ENCODE measurements at places on chromosomes 4 and X.

DNA sequence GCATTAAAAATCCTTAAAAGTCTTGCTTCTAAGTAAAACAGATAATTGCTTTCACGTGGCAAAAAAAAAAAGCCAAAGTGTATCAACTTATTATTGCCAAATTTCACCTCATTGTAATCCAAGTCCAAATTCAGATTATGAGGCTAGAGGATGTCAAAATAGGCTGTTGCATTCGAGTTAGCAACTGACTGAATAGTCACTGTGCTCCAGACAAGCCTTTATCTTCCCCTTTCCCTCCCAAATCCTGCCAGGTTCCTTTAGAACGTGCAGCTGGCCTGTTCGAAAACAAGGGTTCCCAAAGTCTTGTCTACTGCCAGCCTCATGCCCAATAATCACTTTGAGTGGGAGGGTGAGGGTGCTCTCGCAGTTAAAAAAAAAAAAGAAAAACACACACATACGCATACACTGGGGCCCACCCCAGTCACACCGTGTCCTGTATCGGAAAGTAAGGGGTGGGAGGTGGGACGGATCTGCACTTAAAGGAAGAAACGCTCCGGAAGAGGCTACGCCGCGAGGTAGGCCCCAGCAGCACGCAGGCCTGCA lies 603 bp downstream of the MAD2L1 start:
- DNase-seq, result no peak

GRCh38 chr4:85522836-85523235 lies 47.9 kb downstream of the ARHGAP24 start:
- no peak for DNase-seq

DNA sequence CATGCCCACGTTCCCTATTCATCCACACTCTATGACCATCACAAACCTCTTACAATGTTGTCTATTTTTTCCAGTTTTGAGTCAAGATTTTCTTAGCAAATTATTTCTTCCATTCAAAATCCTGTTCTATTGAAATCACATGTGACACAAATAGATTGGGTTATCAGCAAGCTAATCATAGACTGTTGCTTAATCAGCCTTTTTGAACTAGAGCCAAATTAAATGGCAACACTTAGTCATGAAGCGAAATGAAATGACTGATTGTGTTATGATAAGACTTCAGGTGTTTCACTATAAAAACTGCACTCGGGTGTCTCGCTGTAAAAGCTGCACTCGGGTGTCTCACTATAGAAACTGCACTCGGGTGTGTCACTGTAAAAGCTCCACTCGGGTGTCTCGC lies 890.0 kb upstream of the FRG1 start:
- DNase-seq, result no peak

DNA sequence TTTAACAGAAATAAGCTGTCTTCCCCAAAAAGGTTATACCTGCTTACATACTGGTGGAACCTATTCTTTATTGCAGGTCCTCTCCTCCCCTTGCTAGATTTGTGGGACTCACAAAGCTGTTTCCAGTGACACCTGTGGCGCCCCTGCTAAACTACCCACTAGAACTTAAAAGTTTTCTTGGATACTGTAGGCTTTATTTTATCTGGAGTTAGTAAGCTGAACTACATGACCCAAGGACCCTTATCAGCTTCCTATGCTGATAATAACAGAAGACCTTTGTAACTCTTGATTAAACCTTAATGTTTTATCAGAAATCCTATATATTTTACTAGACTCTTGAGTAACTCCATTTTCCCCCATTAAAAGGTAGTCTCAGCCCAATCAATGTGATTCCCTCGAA lies 32.3 kb downstream of the CLDN2 start:
- no peak for DNase-seq

- DNase-seq, result no peak
Measured at GRCh38 chrX:71111921-71112431, 599 bp upstream of the IL2RG start.

DNA sequence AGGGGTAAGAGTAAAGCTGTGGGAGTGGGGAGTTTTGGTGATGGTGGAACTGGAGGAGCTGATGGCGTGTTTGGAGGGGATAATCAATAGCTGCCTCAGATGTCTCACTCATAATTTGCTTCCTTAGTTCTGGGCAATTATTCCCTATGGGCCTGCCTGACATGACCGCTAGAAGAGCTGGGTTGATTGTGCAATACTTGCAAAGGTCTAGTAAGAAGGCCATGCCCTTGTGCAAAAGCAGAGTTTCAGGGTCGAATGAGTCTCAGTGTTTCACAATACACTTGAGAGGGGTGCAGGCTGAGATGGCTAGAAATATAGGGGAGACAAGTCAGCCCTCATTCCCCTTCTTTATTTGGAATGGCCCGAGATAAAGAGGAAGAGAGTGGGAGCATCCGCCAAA lies 858.4 kb upstream of the POU3F4 start:
- no peak for DNase-seq

- no peak for DNase-seq
Measured at GRCh38 chrX:129781134-129781672, 1.5 kb downstream of the SASH3 start.

GRCh38 chr4:183080372-183081115 lies 18.5 kb upstream of the WWC2 start:
- DNase-seq, result no peak

GRCh38 chr4:94828882-94829281 lies 71.1 kb downstream of the BMPR1B start:
- no peak for DNase-seq

GRCh38 chr4:184267673-184268583 lies 50.3 kb upstream of the ENPP6 start:
- no peak for DNase-seq

- no peak for DNase-seq
Measured at GRCh38 chr4:384311-385010, 46.8 kb downstream of the ZNF141 start.

DNA sequence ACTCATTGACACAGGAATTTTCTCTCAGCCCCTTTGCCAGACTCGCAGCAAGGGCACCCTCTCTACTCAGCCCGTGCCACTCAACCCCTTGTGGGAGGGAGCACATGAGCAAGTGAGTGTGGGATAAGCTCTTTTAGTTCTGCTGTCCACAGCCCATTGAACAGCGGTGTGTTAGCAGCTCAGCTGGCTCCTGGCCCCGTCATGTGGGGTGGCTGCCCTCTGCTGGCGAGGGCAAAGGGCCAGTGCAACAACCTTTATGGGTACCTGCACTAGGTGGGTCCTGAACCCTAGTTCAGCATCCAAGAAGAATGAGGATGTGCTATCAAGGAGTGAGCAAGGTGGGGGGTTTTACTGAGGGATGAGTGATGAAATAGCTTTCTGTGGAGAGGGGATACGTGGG lies 85.0 kb upstream of the ZNF81 start:
- DNase-seq, result peak; percentile 32

DNA sequence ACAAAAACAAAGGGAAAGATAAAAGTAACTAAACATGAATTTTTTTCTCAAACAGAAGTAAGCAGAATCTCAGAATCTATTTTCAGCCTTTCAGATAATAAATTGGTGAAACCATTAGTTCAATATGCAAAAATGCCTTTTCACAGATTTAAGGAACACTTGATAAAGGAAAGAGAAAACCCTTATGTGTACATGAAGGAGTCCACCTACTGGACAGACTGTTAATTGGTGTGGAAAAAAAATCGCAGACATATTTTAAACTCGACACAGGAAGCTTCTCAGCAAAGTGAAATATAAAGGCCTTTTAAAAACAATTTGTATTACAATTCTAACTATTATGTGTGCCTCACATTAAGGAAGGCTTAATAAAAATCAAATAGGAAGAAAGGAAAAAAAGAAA lies 22.3 kb downstream of the COX7B2 start:
- no peak for DNase-seq

GRCh38 chrX:88735835-88736234 lies 11.2 kb upstream of the CPXCR1 start:
- DNase-seq, result no peak

- no peak for DNase-seq
Measured at GRCh38 chr4:86717651-86718050, 123.5 kb downstream of the PTPN13 start.

DNA sequence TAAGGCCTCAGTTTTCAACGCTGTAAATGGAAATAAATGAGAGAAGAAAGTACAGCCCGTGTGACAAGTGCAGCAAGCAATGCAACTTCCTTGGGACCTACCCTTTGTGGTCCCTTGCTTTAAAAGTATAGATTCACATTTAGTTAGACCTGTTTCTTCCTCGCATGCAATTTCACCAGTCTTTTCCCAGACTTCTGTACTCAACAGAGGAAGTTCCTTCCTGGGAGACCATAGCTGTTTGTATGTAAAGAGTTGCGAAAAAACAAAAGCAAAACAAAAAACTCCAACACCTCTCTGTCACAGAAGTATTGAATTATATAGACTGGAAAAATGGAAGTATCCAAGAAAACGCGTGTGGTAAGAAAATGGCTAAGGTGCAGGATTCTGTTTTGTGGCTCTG lies 1.1 kb upstream of the IRF2 start:
- no peak for DNase-seq

DNA sequence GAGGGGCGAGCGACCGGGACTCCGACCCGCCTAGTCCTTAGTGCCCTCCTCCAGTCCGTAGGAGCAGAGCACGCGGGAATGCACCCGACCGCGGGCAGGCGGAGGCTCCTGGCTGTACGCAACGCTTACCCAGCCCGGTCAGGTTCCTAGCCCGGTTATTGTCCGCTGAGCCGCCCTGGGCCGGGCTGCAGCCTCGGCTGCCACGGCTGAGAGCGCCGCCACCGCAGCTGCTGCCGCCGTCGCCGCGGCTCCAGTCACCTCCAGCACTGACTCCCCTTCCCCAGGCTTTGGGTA lies at the start of gene AMER1:
Gene AMER1 (minus strand): TSS at position 268 of the 294 bp plus-strand sequence. CDS start 12,422 bp downstream, outside the sequence.
- DNase-seq, result no peak

DNA sequence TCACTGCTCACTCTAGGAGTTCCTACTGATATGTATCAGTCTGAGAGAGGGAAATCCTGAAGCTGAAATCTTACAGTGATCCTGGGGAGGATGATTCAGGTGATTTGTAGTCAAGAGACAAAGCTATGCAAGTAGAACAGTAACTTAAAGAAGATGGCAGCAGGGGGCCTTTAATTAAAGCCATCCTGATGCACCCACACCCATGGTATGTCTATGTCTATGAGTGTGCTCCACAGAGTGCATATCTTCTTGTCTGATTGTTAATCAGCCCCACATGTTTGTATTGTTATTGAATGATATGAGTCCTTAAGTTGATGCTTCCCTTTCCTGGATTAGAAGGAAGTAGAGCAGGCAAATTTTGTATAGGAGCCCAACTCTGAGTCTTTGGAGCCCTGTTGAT lies 78.8 kb downstream of the NHS start:
- DNase-seq, result no peak

- no peak for DNase-seq
Measured at GRCh38 chr4:146550161-146550560, 28.4 kb upstream of the SLC10A7 start.

DNA sequence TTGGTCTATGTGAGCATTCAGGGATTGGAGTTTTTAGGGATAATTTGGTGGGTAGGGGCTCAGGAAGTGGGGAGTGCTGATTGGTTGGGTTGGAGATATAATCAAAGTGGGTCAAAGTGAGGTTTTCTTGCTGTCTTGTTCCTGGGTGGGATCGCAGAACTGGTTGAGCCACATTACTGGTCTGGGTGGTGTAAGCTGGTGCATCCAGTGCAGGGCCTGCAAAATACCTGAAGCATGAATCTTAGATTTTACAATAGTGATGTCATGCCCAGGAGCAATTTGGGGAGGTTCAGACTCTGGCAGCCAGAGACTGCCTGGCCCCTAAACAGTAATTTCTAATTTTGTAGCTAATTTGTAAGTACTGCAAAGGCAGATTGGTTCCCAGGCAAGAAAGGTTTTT lies 665.6 kb upstream of the PRKX start:
- no peak for DNase-seq

GRCh38 chrX:82127228-82128123 lies 925.6 kb downstream of the SH3BGRL start:
- DNase-seq, result no peak

DNA sequence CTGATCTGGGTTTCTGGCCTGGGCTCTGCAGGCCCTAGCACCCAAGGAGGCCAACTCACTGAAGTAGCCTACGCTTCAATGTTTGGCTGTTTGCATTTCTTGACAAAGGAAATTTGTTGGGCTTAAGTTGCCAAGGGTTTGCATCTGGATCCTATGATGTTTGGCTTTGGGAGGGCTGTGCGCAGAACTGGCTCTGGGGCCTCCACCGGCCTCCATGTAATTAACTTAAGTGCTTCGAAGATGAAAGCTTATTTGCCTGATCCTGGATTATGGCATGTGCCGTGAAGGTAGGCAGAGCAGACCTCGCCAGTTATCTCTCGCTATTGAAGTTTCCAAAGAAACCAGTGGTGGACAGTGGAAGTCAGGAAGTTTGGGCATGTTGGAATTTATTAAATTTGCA lies 124.3 kb upstream of the STX18 start:
- no peak for DNase-seq

DNA sequence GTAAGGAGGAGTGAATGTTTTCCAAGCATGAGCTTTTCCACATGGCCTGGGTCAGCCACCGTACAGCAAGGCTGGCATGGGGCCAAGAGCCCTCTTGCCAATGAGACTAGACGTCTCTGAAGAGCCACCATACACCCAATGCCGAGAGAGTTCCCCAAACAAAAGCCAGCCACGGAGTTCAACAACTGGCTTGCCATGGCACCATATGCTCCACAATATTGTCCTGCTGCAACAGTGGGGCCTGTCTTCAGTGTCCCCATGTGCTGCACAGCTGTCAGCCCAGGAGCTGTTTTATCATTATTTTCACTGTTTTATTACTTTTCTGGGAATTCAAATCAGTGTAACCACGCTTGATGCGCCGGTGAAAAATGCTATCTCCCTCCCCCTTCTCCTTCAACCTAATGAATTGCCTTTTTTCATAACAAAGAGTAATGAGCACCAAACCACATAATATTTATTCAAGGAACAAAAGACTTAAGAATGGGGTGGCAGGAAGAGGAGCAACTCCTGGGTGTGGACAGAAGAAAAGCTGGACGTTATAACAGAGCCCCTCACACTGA lies 18.4 kb downstream of the MAML3 start:
- DNase-seq, result no peak

DNA sequence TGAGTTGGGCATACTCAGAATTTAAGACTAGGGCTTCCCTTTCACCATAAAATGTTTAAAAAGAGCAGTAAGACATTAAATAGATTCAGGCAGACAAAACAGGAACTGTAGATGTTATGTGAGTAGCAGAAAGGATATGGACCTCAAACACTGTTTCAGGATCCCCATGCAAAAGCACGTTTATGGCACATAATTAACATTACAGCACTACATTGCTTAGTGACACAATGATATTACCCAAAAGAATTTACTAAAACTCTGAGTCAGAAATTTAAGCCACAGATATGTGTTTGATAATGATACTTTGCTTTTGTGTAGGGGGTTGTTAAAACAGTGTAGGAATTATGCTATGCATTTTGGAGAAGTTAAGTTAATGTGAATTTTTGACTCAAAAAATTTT lies 266.3 kb downstream of the PDGFC start:
- no peak for DNase-seq

GRCh38 chrX:150635952-150636351 lies 57.2 kb upstream of the MTMR1 start:
- no peak for DNase-seq

Measured in nephron progenitor cell (in vitro differentiated cells).